ENCODE measurements at places on chromosomes 16 and 17.
A peak's percentile ranks its signal among the peaks of the same experiment; 100 is the strongest.

GRCh38 chr17:6195123-6195522 lies 124.9 kb downstream of the WSCD1 start:
- no peak for DNase-seq
- H3K36me3 ChIP-seq, result peaks cover 5% of the 10 kb centered on the region
- H3K4me3 ChIP-seq, result no peak overlapping the region
- no peaks in the 10 kb centered on the region for H3K4me1 ChIP-seq
- no peak overlapping the region for H3K27ac ChIP-seq
- H3K27me3 ChIP-seq, result peaks cover 8% of the 10 kb centered on the region

GRCh38 chr16:11914210-11915113 lies 1.3 kb downstream of the GSPT1 start:
- H3K27ac ChIP-seq, result peak overlapping the region; percentile 89
- peaks cover 25% of the 10 kb centered on the region for H3K4me1 ChIP-seq
- H3K4me3 ChIP-seq, result peak overlapping the region; percentile 90
- H3K27me3 ChIP-seq, result no peaks in the 10 kb centered on the region
- peak; percentile 10 for DNase-seq
- peaks cover 16% of the 10 kb centered on the region for H3K36me3 ChIP-seq

DNA sequence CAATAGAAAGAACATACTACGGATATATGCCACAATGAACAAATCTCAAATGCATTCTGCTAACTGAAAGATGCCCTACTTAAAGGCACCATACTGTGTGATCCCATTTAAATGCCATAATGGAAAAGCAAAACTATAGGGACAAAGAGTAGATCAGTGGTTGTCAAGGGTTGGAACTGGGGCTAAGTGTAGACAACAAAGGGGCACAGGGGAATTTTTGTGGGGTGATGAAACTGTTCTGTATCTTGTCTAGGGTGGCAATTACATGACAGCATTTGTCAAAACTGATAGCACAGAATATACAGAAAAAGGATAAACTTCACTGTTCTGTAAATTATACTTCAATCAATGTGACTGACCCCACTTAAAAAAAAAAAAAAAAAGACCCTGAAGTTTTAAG lies 17.7 kb downstream of the GFOD2 start:
- no peak overlapping the region for H3K27ac ChIP-seq
- H3K36me3 ChIP-seq, result peaks cover 22% of the 10 kb centered on the region
- no peaks in the 10 kb centered on the region for H3K27me3 ChIP-seq
- peaks cover 1% of the 10 kb centered on the region for H3K4me1 ChIP-seq

DNA sequence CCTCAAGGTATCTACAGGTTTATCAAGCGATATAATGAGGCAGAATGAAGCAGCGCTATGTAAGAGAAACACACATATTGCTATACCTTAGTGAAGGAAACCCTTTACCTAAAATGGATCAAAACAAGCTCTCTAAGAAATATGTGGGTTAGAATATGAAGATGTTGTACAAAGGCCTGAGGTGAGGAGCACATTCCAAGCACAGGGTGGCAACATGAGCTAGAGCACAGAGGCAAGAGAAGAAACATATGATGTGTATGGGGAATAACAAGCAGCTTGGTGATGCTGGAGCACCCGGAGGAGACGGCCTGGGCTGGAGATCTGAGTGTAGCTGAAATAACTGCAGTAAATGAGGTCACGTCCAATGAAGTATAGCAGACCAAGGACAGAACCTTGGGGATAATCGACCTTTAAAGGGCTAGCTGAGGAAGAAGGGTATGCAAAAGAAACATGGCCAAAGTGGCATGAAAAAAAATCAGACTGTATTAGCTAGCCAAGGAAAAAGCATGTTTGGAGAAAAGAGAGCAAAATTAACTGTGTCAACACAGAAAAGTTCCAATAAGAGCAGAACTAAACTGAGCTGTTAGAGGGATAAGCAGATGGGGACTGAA lies 44.0 kb downstream of the MARVELD3 start:
- peaks cover 60% of the 10 kb centered on the region for H3K36me3 ChIP-seq
- H3K4me3 ChIP-seq, result no peak overlapping the region
- DNase-seq, result no peak
- no peaks in the 10 kb centered on the region for H3K4me1 ChIP-seq

DNA sequence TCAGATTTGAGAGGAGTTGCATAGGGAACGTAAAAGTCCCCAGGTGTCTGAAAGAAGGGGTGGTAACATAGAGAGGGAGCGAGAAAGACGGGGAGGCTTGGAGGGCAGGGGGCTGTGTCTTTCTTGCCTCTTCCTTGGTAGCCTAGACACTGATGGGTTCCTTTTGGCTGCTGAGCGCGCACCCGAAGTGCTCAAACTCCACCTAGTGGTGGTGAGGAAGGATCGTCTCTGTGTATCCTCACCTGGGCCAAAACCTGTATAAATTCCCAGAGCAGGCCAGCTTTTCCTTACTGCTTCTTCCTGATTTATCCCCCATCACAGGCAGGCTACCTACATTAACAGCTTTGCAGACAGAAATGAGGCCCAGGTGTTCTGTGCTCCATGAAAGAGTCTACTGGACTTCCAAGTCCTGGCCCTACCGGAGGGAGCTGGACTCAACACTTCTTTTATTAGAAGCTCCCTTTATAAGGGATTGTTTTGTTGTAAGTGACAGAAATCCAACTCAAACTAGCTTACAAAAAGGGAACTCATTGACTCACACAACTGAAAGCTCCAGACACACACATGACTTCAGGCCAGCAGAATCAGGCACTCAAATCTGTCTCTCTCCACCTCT lies 5.5 kb upstream of the SLC25A35 start:
- DNase-seq, result peak; percentile 29
- no peaks in the 10 kb centered on the region for H3K36me3 ChIP-seq
- H3K4me1 ChIP-seq, result peaks cover 12% of the 10 kb centered on the region
- H3K4me3 ChIP-seq, result no peak overlapping the region
- peaks cover 5% of the 10 kb centered on the region for H3K27me3 ChIP-seq

DNA sequence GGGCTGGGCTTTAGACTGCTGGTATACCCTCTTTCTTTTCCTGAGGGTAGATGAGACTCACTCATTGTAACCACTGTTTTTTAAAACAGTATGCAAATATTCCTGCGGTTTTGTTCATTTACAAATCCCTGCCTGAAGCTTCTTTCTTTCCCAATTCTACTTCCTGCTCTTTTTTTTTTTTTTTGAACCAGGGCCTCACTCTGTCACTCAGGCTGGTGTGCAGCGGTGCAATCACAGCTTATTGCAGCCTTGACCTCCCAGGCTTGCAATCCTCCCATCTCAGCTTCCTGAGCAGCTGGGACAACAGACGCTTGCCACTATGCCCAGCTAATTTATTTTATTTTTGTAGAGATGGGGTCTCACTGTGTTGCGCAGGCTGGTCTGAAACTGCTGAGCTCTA lies 8.0 kb upstream of the SULT1A1 start:
- no peak overlapping the region for H3K27ac ChIP-seq
- H3K4me3 ChIP-seq, result no peak overlapping the region
- peaks cover 18% of the 10 kb centered on the region for H3K4me1 ChIP-seq
- H3K27me3 ChIP-seq, result no peaks in the 10 kb centered on the region

DNA sequence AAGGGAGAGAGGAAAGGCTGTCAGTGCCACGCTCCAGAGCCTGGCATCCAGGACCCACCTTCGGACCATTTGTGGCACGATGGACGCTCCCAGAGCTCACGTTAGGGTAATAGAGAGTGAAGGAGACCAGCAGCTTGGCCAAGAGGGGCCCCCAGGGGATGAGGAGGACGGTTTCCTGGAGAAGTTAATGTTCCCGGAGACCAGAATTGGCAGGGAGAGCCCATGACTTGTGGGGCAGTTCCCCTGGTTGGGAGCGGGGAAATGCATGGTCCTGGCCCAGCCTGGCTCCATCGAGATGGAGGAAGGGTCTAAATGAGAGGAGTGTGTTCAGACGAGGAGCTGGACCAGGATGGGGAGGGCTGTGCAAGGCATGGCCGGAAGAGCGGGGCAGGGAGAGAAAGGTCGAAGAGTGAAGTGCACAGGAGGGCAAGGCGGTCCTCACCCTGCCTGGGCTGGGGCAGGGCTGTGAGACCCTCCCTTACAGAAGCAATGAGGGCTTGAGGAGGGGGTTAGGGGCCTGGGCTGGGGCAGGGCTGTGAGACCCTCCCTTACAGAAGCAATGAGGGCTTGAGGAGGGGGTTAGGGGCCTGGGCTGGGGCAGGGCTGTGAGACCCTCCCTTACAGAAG lies 2.9 kb upstream of the HIC1 start:
- no peak overlapping the region for H3K4me3 ChIP-seq
- H3K4me1 ChIP-seq, result peaks cover 27% of the 10 kb centered on the region

- peak; percentile 56 for DNase-seq
- H3K4me3 ChIP-seq, result peak overlapping the region; percentile 59
- H3K27ac ChIP-seq, result peak overlapping the region; percentile 42
- peaks cover 22% of the 10 kb centered on the region for H3K27me3 ChIP-seq
Measured at GRCh38 chr17:19724501-19725420, 8.4 kb upstream of the SLC47A2 start.

DNA sequence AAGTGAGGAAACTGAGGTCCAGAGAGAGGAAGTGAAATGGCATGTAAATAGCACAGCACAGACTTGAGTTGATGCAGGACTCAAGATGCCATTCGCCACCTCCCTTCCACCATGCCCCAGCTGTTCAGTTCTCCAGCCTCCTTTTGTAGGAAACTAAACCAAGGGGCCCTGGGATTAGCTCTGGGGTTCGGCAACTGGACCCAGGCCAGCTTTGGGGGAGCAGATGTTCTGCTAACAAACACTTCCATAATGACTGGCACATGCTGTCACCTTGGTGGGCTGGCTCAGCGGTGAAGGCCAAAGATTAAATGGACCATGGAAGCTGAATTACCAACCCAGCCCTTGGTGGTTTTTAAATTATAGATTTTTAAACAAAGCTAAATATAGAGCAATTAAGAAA lies 77.0 kb downstream of the IRX6 start:
- H3K4me1 ChIP-seq, result no peaks in the 10 kb centered on the region
- DNase-seq, result no peak
- peaks cover 9% of the 10 kb centered on the region for H3K27me3 ChIP-seq
- no peak overlapping the region for H3K27ac ChIP-seq
- H3K4me3 ChIP-seq, result no peak overlapping the region
- no peaks in the 10 kb centered on the region for H3K36me3 ChIP-seq

GRCh38 chr16:3596101-3596861 lies 15.1 kb downstream of the SLX4 start:
- H3K4me3 ChIP-seq, result no peak overlapping the region
- no peak overlapping the region for H3K27ac ChIP-seq
- peaks cover 38% of the 10 kb centered on the region for H3K36me3 ChIP-seq

- DNase-seq, result no peak
- H3K27me3 ChIP-seq, result no peaks in the 10 kb centered on the region
- H3K4me3 ChIP-seq, result no peak overlapping the region
Measured at GRCh38 chr16:85784813-85785212, 14.5 kb downstream of the EMC8 start.

DNA sequence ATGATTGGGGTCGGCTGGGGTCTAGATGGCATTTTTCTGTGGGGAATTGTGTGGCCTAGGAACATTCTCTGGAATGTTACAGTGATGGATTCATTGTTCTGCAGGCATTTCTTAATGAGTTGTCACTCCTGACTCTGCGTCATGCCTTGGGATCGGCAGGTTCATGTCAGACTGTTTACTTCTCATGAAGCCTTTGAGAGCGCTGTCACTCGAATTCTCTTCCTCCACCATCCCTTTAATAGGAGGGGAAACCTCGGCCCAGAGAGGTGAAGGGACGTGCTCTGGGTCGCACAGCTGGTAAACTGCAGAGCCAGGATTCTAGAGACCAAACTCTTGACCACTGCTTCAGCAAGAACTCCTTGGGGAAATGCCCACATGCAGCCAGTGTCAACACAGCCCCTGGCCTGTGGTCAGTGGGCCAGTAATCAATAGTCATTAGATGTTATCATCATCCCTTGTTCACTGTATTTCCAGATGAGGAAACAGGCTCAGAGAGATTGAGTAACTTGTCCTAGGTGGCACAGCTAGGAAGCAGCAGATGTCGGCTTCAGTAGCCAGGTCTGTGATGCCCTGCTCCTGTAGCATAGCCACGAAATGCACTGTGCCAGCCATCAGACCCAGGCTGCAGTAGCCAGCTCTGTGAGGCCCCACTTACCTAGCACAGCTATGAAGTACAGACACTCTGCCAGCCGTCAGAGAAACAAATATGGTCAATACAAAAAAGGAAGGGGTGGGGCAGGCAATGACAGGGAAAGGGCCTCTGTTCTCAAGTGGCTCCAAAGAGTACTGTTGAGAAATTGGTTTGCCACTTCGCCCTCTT lies 259.0 kb downstream of the CPPED1 start:
- no peaks in the 10 kb centered on the region for H3K27me3 ChIP-seq
- H3K4me3 ChIP-seq, result no peak overlapping the region
- no peak for DNase-seq
- H3K36me3 ChIP-seq, result peaks cover 19% of the 10 kb centered on the region
- peak overlapping the region; percentile 37 for H3K27ac ChIP-seq

- peaks cover 5% of the 10 kb centered on the region for H3K27me3 ChIP-seq
- H3K27ac ChIP-seq, result peak overlapping the region; percentile 33
- no peaks in the 10 kb centered on the region for H3K36me3 ChIP-seq
- H3K4me1 ChIP-seq, result peaks cover 15% of the 10 kb centered on the region
Measured at GRCh38 chr16:85265810-85266209, 153.5 kb upstream of the CIBAR2 start.

GRCh38 chr17:47841488-47842291 lies 617 bp upstream of the SCRN2 start:
- H3K4me3 ChIP-seq, result peak overlapping the region; percentile 95
- peak overlapping the region; percentile 90 for H3K27ac ChIP-seq
- H3K4me1 ChIP-seq, result peaks cover 12% of the 10 kb centered on the region
- DNase-seq, result no peak
- H3K27me3 ChIP-seq, result peaks cover 26% of the 10 kb centered on the region

- no peak overlapping the region for H3K27ac ChIP-seq
- peaks cover 10% of the 10 kb centered on the region for H3K36me3 ChIP-seq
- H3K4me1 ChIP-seq, result peaks cover 5% of the 10 kb centered on the region
Measured at GRCh38 chr17:58985971-58986370, 120.7 kb downstream of the TRIM37 start.

DNA sequence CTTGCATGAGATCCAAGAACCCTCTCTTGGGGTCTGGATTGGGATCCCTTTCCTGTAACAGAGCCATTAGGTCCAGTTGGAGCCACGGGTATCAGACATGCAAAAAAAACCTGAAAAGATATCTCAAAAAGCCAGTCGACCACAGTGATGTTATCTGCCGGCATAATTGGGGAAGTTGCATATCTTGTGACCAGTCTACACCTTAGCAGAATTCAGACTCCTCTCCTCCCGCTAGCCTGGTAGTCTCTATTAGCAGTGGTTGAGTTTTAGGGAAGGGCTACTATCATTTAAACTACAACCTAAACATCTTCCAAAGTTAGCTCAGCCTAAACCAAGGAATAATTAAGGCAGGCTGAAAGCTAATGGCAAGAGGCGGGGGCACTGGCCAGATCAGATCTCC lies 16.2 kb upstream of the PSMD7 start:
- H3K4me3 ChIP-seq, result no peak overlapping the region
- H3K4me1 ChIP-seq, result no peaks in the 10 kb centered on the region
- no peak for DNase-seq
- H3K27me3 ChIP-seq, result peaks cover 7% of the 10 kb centered on the region
- H3K36me3 ChIP-seq, result peaks cover 6% of the 10 kb centered on the region

DNA sequence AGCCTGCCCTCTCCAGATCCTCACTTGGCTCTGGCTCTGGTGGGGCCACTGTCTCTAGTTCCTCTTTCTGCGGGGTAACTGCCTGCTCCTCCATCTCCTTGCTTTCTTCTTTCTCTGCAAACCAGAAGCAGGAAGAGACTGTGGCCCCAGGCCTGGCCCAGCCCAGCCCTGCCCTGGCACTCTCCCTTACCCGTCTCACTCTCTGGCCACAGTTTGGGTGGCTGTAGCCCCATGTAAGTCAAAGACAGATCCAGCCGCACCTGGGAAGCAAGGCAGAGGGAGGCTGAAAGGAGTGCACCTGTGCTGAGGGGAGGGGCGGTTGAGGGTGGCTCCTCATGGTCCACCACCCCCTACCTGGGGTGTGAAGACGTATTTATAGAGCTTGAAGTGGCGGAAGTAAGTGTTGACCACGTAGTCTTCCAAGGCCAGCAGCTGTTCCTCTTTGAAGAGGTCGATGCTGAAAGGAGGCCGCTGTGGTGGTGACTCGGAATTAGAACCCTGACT lies 2.8 kb downstream of the CFAP119 start:
- peaks cover 15% of the 10 kb centered on the region for H3K36me3 ChIP-seq
- H3K4me3 ChIP-seq, result no peak overlapping the region
- peaks cover 27% of the 10 kb centered on the region for H3K4me1 ChIP-seq

Measured in stimulated activated naive B cell treated with anti-CD40 and anti-IgM and Interleukin-4, amounts not matched to agents 10 μg/mL and 1 μg/mL and 100 μg/mL, for 72 hours (primary cell).